ENCODE measurements at places on chromosomes 5 and 9.

- DNase-seq, result no peak
Measured at GRCh38 chr9:93577078-93577974, 942 bp downstream of the PHF2 start.

DNA sequence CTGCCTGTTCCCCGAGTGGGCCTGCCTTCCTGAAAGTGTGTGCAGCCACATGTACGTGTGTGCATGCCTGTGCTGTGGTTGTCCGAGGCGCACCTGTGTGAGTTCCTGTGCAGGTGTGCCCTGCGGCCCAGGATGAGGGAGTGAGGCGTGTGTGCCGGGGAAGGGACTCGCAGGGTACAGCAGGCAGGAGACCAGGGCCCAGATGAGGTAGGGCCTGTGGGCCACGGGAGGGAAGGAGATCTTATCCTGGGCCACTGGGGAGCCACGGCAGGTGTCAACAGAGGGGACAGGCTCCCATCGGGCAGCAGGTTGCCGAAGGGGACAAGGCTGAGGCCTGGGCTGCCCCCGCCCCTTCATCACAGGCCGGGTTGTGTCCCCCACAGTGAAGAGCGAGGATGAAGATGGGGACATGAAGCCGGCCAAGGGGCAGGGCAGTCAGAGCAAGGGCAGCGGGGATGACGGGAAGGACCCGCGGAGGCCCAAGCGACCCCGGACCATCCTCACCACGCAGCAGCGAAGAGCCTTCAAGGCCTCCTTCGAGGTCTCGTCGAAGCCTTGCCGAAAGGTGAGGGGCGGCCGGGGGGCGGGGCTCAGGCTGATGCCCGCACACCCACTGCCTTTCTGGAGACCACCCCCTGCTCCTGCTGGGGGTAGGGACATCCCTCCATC is 79.2 kb downstream of the LMX1B start:
- no peak for DNase-seq

DNA sequence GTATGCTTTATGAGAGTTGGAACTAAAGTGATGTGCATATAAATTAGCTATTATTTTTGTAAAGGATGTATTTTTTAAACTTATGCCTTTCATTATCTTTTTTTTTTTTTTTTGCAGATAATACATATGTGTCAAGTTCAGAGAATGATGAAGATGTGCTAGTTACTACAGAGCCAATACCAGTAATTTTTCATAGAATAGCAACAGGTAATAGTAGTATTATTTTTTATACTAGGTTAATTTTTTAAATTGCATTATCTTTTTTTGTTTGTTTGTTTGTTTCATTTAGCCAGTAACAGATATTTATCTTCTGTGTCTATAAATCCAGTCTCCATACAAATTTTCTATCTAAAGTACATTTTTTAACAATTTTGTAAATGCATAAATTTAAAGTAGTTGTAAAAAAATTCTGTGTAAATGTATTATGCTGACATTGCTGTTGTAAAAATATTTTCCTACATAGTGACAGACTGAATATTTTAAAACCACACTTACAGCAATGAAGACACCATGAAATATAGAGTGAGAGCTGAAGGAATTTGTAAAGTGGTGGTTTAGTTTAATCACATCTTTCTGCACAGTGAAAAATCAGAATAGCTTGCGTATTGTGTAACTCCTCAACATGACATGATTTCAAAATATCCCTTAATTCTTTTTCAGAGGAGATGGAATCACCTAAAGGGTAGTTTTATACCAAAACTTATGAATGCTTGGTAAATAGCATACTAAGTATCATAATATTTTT is 93.3 kb downstream of the PARP8 start:
- DNase-seq, result no peak

- no peak for DNase-seq
Measured at GRCh38 chr5:113172231-113172826, 195.7 kb downstream of the DCP2 start.

DNA sequence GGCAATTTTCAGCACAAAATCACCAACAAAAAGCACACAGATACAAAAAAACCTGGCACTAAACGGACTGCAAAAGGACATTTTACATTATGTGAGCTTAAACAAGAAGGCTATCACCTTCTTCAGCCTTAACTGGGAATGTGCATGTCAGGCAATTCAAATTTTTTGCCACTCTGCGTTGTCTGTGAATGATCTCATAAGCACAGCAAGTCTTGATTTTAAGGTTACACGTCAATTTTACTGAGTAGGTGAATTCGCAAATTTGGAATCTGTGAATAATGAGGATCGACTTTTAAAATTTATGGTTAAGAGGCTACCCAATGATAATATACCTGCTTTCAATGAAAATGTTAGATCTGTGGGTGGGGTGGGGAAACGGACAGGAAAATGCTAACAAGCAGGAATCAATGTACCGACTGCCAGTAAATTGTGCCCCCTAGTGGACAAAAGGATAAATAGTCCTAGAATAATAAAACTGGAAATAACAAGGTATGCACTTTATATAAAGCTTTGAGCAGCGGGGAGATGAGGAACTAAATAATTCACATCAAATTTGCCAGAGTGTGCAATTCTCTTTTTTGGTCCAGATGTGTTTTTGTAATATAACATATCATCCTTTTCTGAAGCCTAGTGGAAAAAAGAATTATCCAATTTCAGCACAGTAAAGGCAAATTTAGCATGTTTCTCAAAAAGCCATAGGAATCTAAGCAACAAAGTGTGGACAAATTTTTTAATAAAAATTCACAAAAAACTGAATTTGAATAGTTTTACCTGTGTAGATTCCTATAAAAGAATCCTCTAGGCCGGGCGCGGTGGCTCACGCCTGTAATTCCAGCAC is 20.5 kb downstream of the EQTN start:
- no peak for DNase-seq

DNA sequence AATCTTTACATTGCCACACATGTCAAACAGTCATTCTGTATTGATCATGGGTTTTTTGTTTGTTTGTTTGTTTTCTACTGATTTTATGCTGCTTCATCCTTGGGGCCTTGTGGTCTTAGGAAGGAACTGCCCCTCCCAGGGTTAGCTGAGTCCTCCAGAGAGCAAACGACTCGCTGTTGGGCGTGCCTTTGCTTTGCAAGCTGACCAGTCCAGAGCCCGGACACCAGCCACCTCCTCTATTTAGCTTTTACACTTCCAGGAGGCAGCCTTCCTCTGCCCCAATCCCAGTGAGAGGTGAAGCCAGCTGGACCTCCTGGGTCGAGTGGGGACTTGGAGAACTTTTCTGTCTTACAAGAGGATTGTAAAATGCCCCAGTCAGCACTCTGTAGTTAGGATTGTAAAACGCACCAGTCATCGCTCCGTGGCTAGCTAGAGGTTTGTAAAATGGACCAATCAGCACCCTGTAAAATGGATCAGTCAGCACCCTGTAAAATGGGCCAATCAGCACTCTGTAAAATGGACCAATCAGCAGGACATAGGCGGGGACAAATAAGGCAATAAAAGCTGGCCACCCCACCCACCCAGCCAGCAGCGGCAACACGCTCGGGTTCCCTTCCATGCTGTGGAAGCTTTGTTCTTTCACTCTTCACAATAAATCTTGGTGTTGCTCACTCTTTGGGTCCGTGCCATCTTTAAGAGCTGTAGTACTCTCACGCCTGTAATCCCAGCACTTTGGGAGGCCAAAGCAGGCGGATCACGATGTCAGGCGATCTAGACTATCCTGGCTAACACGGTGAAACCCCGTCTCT is 154.4 kb downstream of the ERCC6L2 start:
- no peak for DNase-seq

- no peak for DNase-seq
Measured at GRCh38 chr5:7393921-7394799, 1.8 kb upstream of the ADCY2 start.

DNA sequence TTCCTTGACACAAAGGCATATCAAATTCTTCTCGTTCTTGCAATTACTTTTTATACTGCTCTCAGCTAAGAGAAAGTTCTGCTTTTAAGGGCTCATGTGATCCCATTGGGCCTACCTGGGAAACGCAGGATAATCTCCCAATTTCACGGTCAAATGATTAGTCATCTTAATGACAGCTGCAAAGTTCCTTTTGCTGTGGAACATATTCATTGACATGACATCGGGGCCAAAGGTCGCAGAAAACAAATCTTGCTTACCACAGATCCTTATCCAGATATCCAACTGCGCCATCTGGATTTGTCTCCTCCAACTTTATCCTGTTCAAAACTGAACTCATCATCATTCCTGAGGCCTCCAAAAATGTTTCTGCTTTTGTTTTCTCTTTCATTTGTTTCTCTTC is 1085.6 kb upstream of the WWC1 start:
- no peak for DNase-seq

DNA sequence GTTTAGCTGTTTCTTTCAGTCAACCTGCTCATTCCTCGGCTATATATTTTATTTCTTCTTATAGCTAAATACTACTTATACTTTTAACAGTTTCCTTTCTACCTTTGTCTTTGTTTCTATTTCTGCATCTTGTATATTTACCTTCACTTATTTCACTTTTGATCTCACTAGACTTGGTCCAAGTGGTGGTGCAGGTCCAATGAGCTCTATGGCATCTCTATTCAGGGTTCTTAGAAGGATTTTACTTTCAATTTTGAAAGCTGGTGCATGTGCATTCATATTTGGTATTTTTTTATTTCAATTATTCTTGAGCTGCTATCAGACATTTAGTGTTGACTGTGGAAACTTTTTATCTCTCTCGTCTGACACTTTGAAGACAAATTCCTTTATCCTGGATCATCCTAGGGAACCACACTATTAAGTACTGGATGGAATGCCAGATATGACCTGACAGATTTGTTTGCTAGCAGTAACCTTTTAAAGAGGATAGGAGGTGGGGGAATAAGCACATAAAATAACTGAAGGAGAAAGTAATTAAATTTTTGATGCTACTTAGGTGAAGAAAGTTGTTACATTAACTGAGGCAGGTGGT is 123.1 kb upstream of the PJA2 start:
- DNase-seq, result no peak

DNA sequence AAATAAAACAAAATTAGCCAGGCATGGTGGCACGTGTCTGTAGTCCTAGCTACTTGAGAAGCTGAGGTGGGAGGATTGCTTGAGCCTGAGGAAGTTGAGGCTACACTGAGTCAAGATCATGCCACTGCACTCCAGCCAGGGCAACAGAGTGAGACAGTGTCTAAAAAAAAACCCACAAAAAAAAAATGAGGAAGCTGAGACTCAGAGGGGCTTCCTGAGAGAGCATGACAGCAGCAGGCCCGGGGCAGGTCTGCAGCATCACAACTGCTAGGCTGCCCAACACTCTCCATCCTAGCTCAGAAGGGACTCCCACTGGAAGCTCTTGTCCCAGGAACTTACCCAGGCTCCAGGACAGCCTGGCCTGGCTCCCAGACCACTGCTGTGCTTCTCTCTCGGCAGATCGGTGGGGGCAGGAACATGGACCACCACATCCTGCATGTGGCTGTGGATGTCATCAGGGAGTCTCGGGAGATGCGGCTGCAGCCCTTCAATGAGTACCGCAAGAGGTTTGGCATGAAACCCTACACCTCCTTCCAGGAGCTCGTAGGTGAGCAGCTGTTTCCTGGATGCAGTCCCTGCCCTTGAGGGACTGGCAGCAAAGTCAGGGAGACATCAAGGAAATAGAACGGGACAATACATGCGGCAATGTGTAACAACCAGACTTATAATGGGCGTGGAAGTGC is 19.1 kb downstream of the PTGS1 start:
- DNase-seq, result no peak

GRCh38 chr9:127140842-127141675 is 18.6 kb upstream of the ANGPTL2 start:
- no peak for DNase-seq

DNA sequence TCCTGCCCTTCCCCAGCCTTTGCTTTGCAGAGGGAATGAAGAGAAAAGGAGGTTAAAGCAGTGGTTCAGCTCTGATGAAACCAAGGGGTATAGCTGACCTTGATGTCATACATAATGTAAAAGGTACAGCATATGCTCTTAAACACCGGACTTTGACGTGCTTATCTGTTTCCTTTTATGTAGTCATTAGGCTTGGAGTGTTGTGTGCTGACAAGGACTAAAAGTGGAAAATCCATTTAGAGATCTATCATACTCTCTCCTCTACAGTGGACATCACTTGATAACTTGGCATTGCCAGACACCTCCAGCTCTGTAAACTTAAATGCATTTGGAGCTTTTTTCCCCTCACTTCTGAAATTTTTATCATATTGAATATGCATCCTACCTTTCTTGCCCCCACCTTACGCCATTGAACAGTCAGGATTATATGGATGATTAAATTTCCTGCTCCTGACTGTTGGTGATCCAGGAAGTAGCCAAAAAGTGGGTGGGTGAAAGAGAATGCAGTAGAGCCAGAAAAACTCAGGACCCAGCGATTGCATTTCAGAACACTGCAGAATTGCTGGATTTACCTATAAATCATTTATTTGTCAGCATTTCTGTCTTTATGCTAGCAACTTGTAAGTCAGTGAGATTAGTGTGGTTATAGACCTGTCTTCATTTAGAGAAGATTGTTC is 4.1 kb downstream of the TNFAIP8 start:
- no peak for DNase-seq

- DNase-seq, result no peak
Measured at GRCh38 chr9:82164159-82164558, 175.6 kb downstream of the SPATA31D1 start.

Measured in activated T-helper 1 cell treated with anti-CD3 and anti-CD28 coated beads, Interleukin-2, amount 50 U/mL, for 16 hours (primary cell).